ENCODE measurements at places on chromosomes 12 and 14.

- DNase-seq, result no peak
These were observed 645.0 kb upstream of the NOVA1 start for GRCh38 chr14:27242874-27243273.

- DNase-seq, result no peak
These were observed 79.7 kb downstream of the EML1 start for GRCh38 chr14:99872786-99873440.

DNA sequence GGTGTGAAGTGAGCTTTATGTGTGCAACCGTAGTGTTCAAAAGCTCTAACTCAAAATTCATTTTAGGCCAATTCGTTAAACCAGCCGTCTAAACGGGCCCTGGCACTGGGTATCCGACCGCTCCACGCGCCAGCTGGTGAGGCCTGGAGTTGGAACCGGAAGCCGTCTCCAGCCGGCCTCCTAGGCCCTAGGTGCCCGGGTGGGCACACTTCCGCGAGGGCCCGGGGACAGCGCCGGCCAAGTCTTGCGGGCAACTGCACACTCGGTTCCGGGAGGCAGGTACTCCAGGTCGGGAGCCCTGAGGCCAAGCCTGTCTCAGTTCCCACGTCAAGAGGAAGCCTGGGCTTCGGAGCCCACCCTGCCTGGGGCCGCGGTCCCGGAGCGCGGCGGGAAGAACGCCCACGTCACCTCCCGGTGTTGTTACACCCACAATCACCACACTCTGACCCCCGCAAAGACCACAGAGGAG is 16.2 kb downstream of the OTX2 start:
- no peak for DNase-seq

DNA sequence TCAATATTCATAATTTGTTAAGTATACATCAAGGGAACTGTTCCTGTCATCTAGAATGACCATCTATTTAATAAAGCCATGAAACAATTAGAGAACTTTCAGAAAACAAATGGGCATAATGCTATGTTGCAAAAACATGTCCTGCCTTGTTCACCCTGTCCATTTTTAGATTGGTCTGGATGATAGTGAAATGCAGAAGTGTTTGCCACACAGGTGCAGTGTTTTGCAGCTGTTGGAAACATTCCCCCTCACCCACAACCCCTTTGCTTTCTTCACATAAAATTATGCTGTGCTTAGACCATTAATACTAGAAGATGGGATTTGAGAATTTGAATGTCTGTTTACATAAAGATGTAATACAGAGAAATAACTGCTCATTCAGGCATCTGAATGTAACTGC is 36.5 kb downstream of the LEMD3 start:
- no peak for DNase-seq

- no peak for DNase-seq
These were observed 121.9 kb upstream of the SLC35F4 start for GRCh38 chr14:57987596-57988300.

GRCh38 chr14:52944254-52944653 is 6.6 kb downstream of the FERMT2 start:
- no peak for DNase-seq

DNA sequence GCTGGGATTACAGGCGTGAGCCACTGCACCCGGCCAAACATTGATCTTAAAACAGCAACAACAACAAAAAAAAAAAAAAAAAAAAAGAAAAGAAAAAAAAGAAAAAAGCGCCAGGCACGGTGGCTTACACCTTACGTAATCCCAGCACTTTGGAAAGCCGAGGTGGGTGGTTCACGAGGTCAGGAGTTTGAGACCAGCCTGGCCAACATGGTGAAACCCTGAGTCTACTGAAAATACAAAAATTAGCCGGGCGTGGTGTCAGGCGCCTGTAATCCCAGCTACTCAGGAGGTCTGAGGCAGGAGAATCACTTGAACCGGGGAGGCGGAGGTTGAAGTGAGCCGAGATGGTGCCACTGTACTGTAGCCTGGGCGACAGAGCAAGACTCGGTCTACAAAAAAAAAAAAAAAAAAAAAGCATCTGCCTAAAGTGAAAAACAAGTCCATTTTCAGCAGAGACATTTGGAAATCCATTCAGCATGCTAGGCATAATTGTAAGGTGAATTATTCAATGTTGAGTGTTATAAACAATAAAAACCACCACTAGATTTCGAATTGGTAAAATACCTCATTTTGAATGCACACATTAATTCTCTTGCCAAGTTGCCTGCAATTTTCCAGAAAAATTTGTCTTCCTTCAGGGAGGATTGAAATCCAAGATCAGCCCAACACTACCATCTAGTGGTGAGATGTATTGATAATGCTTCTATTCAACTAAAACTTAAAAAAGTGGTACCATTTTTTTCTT is 8.0 kb upstream of the CERS5 start:
- DNase-seq, result peak; percentile 39
